Putamen (tissue), 1 donor: ENCODE measurements at places on chromosomes 3 and 15.

DNA sequence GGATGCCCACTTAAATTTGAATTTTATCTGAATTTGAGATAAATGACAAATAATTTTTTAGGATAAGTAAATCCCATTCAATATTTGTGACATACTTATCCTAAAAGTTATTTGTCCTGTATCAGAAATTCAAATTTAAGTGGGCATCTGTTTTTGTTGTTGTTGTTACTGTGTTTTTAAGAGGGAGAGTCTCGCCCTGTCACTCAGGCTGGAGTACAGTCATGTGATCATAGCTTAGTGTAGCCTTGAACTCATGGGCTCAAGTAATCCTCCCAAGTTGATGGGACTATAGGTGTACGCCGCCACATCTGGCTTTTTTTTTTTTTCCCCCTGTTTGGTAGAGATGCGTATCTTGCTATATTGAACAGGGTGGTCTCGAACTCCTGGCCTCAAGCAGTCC is 283.0 kb downstream of the PTPRG start:
- no peak for DNase-seq

DNA sequence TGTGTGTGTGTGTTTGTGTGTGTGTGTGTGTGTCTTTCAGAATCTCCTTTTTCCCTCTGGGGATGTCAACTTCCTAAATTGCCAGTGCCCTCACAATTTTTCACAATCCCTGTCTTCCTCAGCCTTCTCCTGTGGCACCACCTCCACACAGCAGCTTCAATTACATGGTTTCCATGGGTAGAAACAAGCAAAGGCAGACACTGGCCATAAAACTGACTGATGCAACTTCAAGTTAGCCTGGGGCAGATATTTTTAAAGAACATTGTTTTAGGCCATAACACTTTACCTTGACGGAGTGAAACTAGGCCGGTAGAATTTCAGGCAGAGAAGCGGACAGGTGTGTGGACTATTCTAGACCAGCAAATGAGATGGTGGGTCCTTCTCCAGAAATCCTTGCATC is 405.8 kb upstream of the SUCLG2 start:
- no peak for DNase-seq

DNA sequence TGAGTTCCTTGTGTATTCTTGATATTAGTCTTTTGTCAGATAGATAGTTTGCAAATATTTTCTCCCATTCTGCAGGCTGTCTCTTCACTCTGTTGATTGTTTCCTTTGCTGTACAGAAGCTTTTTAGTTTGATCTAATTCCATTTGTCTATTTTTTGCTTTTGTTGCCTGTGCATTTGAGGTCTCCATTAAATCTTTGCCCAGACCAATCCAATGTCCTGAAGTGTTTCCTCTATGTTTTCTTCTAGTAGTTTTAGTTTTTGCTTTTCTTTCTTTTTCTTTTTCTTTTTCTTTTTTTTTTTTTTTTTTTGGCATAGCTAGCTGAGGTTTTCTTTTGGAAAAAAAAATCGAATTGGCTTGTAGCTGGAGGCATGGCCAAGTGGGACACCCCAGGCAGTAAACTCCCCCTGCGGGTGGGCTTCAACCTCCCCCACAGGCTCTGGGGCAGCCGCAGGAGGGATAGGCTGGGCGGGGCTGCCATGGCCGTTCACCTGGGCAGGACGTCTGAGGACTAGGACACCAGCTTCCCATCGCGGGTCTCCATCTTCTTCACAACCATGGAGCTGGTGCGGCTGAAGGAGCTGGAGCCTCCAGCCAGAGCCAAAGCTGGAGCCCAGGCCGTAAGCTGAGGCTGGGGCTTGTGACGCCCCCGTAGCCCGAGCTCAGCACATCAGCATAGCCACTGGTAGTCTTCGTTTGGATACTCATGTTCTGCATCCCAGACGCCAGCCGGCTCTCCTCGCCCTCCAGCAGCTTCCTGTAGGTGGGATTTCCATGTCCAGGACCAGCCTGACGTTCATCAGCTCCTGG is 16.2 kb upstream of the PSTPIP1 start:
- no peak for DNase-seq

- DNase-seq = no peak
Observed at GRCh38 chr3:188021502-188022040, 132.4 kb upstream of the LPP start.
